ENCODE measurements at places on chromosomes 5 and 9.
A peak's percentile ranks its signal among the peaks of the same experiment; 100 is the strongest.

GRCh38 chr5:134917070-134917815, 12.3 kb downstream of the PCBD2 start:
- DNase-seq = no peak

GRCh38 chr9:105957830-105958229, 263.5 kb downstream of the TMEM38B start:
- no peak for DNase-seq

DNA sequence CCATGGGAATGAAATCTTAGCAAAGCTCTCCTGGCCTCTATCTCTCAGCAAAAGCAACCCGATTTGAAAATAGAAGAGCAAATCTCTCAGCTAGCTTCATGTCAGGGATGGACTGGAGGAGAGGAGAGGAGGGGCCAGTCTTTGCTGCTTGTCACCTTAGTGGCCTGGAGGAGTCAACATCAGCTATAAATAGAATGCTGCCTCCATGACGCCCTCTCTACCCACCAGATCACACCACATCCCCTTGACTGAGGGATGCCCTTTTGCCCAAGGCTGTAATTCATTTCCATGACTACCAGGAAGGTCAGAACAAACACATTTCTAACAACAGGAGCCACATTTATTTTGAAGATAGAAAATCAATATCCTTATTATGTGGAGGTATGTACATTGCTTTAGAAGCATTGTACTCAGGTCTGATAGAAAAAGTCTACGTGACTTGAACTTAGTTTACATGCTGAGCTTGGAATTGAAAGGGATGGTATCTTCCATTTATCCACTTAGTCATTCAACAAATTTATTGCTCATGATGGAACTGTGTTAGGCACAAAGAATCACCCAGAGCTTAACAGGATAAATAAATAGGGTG, 92.4 kb upstream of the LIFR start:
- DNase-seq = no peak

DNA sequence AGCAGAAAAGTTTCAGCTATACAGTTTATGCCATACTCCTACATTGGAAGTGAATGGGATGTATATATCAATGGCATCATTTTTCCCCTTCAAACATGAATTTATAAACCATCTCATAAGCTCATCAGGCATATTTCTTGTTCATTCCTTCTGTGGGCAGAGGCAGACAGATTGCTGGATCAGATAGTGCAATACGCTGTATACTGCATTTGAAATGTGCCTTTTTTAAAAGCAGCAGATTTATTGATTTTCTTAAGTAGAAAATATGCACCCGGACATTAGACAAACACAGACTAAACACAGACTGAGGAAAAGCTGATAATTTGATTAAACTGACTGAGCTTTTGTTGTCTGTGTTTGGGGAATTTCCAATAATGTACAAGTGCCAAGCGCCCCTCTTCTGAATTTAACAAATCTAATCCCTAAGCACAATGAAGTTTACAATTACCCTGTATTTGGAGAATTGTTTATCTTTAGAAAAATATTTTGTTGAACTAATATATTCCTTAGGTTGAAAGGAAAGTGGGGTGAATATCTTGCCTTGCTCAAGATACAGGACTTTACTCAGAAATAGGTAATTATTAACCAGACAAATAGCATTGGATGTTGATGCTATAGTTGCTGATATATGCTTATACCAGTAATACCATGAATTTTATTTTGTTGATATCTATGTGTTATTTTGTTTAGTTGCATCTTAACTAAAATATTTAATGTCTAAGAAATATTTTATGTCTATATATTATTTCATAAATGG, 566.6 kb upstream of the MEF2C start:
- no peak for DNase-seq

- no peak for DNase-seq
These were observed 287.2 kb downstream of the CAAP1 start for GRCh38 chr9:26605367-26605766.

DNA sequence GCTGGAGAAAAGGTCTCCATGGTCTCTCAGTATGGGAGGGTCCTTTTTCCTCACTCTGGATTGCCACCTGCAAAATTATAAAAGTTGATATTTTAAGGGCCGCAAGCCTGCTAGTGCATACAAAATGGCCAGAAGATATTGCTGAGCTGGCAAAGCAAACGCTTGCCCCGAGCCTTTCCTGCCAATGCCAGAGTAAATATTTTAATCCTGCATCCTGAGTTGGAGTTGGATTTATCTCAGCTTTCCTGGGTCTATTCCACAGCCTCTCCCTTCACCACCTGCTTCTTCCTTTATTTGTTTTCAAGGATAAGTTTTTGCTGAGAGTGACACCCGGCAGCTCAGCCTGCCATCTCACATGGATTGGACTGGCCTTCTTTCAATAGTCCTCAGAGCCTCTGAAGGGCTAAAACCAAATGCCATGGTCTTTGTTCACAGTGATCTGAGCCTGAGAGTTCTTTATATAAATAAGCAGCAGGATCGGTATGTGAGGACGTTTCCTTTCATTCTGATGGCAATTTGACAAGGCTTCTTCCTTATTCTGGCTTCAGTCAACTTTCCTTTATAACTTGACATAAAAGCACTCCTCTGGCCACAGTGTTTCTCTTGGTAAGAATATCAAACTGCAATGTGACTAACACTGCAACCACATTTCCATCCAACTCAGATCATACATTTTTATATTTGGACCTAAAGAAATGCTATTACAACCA, 170.1 kb downstream of the ADAMTS12 start:
- DNase-seq = no peak

GRCh38 chr5:77355751-77356150, 136.4 kb downstream of the WDR41 start:
- no peak for DNase-seq

GRCh38 chr5:149497357-149497756, 53.9 kb downstream of the CSNK1A1 start:
- DNase-seq = no peak

GRCh38 chr5:82097-82496, 9.9 kb upstream of the PLEKHG4B start:
- DNase-seq = no peak

- no peak for DNase-seq
These were observed 60.0 kb downstream of the ZNF608 start for GRCh38 chr5:124686239-124687004.

- DNase-seq = no peak
These were observed 9.7 kb downstream of the ZNF462 start for GRCh38 chr9:106872641-106873040.

- no peak for DNase-seq
These were observed 257.6 kb downstream of the NFIB start for GRCh38 chr9:14056316-14056861.

GRCh38 chr9:35945341-35946018, 12.5 kb downstream of the OR2S2 start:
- peak; percentile 63 for DNase-seq

DNA sequence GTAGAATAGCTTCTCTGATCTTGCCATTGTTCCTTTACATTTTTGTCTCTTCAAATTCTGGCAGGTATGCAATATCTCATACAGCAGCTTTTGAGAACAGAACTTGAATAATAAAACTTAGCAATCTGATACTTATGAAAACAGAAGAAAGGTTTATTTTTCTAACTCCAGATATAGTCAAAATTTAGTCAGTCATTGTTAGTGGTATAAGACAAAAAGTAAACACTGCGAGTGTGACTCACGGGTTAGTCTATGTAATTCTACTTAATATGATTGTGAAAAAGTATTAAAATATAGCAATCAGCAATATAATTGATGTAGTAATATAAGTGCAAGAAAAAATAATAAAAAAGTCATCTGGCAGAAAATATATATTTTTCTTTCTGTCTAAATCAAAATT, 910.4 kb downstream of the DNAH5 start:
- DNase-seq = no peak

DNA sequence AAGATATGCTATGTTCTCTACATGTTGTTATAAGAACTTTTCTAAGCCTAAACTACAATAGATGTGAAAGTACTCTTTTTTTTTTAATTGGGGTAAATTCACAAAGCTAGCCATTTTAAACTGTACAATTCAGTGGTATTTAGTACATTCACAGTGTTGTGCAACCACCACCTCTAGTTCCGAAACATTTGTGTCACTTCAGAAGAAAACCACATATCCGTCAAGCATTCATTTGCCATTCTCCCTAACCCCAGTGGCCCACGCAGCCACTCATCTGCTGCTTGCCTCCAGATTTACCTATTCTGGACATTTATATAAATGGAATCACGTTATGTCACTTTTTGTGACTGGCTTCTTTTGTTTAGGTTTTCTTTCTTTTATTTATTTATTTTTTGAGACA, 43.1 kb downstream of the SPTAN1 start:
- no peak for DNase-seq

DNA sequence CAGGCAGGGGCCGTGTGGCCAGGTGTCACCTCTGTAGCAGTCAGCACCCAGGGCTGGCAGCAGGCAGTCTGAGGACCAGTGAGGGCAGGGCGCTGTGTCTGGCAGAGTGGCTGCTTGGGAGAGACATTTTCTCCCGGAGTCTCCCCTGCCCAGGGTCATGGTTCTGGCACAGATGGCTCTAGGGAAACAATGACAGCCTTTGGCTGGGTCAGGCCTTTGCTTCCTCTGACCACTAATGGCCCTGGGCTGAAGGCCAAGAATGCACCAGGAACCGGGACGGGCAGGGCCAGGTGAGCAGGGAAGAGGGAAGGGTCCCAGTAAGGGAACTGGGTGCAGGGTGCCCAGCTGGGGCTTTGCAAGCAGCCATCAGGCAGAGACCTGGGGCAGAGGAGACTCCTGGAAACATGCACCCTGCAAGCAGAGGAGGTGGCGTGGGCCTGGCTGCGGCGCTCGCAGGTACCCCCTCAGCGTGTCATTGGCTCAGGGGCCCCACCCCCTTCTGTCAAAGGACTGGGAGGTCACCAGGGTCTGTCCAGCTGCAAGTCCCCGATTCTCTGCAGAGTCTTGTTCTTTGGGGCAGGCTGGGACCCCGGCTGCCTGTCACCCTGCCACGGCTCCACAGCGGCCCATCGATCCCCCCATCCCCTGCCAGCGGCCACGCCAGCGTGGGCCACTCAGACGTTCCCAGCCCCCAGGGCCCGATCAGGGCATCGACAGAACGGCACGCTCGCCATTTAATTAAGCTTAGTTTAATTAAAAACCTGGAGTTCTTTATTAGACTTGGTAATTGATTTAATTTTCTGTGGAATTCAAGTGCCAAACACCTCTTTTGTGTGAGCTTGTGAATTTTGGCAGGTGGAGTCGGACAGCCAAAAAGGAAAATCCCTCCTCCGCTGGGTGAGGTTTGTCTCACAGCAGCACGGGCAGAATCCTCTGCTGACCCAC, 18.9 kb upstream of the TMEM250 start:
- no peak for DNase-seq

- no peak for DNase-seq
These were observed 42.5 kb upstream of the ROR2 start for GRCh38 chr9:91992461-91993041.

- DNase-seq = no peak
These were observed 839.3 kb upstream of the CTNND2 start for GRCh38 chr5:12743582-12743981.

- no peak for DNase-seq
These were observed 88.5 kb downstream of the ZNF618 start for GRCh38 chr9:113964495-113965170.

DNA sequence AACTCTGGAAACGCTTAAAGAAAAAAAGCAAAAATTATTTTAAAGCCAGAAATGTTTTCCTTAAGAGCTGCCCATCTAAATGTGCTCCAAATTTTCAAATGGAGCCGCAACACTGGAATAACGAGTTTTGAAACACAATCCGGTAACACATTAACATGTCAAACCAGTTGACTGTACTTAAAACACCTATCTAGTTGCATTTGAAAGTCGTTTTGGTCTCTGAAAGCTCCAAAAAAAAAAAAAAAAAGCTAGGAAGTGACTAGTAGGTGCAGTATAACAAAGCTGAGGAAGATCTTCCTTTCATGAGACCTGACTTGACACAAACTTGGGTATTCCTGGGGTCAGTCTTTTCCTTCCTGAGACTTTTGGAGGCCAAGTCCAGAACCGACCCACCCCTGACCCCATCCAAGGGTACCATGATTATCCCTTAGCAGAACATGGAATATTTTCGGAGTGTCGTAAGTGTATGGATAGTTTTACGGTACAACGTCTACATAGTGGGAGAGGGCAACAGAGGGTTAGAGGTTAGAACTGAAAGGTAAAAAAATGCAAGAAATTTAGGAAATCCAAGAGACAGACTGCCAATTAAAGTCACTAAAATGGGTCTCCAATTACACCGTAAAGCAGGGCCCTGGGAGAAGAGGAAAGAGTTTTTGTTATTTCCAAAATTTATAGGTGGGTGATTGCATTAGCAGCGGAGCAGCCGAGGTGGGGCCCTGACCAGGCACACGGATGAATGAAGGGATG, 812 bp downstream of the CETN3 start:
- no peak for DNase-seq

GRCh38 chr9:134549336-134549735, 92.3 kb upstream of the COL5A1 start:
- DNase-seq = no peak

DNA sequence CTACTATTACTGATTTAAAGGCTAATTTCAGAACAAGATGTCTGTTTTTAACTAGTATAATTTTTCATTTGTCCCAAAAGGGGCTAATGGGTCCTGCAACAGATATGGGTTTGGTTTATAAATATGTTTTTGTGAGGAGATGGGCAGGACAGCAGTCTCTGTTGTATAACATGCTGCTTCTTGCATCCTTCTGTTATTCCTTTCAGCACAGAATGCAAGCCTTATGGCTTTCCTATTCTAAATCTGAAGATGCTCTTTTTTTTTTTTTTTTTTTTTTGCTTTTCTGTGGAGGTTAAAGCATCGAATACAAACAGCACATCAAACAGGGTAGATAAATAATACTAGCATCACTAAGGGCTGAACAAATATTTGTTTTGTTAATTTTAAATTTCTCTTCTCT, 235.7 kb downstream of the EFNA5 start:
- DNase-seq = no peak

- no peak for DNase-seq
These were observed 46.4 kb upstream of the MEF2C start for GRCh38 chr5:88929385-88929784.

GRCh38 chr9:693201-694091, 148.1 kb upstream of the DMRT1 start:
- DNase-seq = no peak

DNA sequence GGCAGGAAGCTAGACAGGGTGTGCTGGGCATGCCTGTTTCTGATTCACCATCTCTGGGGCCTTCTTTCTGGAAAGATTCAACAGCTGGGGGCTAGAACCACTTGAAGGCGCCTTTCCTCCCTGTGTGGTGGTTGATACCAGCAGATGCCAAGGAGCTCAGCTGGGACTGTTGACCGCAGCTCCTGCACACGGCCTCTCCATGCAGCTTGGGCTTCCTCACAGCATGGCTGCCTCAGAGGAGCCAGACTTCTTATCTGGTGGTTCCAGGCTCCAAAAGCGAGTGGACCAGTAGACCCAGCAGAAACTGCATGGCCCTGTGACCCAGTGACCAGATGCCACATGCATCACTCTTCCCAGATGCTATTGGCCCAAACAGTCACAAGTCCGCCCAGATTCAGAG, 74.7 kb upstream of the COL5A1 start:
- DNase-seq = no peak

DNA sequence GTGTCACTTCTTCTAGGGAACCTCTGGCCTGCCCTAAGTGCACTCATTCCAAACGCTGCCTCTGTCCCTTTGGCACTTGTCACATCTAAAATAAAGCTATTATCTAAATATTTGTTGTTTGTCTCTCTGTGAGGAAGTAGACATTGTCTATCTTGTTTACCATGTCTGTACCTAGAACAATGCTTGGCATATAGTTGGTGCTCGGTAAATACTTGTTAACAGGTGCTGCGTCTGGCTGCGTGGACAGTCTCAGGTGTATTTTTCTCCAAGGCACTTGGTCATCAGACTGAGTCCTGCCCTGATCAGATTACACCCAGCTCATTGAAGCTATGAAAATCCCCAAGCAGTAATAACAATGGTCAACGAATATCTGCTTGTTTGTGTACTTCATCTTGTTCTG, 174.9 kb upstream of the SMIM23 start:
- DNase-seq = no peak
